Myometrial cell (primary cell): ENCODE measurements at places on chromosomes 2 and 18. TPM values are rescaled to one million over a fixed set of nuclear protein-coding genes. Genes with fewer than 3 reads are reported as not detected.

KCNE4 gene
- under 0.01 and 0.18 TPM in 2 replicates for total RNA-seq

PRSS56 gene
- not detected in 2 replicates for total RNA-seq

RAB6D gene
- total RNA-seq = not detected in 2 replicates

UCN gene
- total RNA-seq = not detected in 2 replicates

CABYR gene
- 4.0 and 15.1 TPM in 2 replicates for total RNA-seq
